Suprapubic skin (tissue), 4 donors: ENCODE measurements at places on chromosomes 11 and 22. TPM values are rescaled to one million over a fixed set of nuclear protein-coding genes. Genes with fewer than 3 reads are reported as not detected.

Gene PANX3
- not detected for total RNA-seq

DNA sequence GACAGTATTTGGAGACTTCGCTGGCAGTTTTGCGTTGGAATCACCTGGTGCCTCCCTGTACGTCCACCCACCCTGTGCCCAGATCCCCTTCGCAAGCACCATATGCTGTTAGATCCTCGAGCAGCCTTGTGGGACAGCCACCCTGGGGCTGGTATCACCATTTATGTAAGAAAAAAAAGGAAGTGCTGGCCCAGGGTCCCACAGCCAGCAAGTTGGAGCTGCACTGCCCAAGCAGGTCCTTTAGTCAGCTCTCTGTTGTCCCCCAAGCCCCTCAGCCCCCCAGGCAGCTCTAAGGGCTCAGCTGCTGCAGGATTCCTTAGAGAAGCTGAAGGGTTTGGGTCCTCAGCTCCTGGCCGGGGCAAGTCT, 80.3 kb downstream of the FBLN1 start:
- no peak for DNase-seq

DNA sequence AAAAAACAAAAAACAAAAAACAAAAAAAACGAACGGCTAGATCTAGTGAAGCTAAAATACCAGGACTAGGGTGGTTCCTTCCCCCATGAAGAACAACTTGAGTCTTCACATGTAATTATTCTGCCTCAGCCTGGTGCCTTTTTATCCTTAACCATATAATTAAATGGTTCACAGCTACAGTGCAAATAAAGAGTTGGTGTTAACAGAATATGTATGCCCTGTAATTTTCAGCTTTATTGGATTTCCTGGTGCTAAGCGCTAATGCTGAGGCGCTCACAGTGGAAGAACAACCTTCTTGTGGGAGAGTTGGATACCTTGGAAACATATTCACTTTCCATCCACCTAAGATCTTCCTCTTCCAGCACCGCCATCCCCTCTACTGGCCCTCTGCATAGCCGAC, 158.5 kb upstream of the SORL1-AS1 start:
- no peak for DNase-seq

GRCh38 chr11:27107548-27107947, 66.9 kb downstream of the BBOX1 start:
- DNase-seq, result no peak
